ENCODE measurements at places on chromosomes 6 and 20.

- no peak for DNase-seq
Observed at GRCh38 chr6:52209770-52210169, 23.6 kb downstream of the IL17A start.

DNA sequence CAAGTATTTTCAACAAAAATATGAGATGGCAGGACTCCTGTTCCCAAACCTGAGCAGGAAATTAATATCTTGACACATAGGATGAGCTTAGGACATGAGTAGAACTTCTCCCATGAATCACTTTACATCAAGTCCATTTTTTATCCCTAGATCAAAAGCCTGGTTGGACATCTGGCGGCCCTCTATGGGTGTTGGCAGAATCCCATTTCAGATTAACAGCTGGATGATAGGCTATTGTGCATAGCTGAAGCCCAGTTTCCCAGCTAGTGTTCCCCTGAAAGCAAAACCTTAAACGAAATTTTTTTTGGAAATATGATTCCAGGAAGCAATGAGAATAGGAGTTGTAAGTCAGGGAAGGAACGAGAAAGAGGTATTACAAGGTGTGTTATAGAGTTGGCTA lies 449.4 kb upstream of the CHD6 start:
- no peak for DNase-seq

DNA sequence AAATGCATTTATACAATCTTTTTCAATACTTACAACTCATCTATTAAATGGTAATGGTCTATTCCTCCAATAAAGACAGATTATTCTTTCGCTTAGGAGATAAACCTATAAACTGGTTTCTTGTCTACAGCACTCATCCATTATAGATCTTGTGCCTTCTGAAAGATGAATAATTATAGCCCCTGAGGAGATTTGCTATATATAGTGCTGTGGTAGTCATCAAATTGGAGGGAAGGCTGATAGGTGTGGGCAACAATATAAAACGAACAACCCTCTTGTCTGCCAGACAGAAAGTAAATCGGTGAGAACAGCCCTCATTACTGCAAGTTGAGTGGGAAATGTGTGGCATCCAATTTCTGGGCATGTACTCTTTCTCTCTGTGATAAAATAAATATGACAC lies 292.5 kb upstream of the CNR1 start:
- DNase-seq, result no peak

DNA sequence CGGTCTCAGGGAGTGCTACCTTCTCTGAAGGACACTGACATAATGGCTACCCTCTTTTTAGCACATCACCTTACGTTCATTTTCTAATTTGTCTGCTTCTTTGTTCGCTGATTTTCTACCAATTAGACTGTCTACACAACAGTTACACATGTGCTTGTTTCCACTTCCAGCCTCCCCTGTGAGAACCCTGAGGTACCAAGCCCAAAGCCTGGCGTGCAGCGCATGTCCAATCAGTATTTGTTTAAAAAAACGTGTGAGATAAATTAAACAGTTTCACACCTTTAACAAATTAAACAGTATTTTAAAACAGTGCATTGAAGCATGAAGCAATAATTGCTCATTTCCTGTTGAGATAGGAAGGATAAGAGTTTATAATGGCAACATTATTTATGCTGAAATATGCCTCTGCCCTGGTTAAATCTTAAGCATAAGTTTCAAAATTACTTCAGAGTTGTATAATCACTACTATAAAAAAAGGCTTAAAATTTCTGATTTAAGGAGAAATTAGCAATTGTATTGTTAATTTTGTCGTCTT lies 88.9 kb downstream of the MAP3K5 start:
- DNase-seq, result no peak

DNA sequence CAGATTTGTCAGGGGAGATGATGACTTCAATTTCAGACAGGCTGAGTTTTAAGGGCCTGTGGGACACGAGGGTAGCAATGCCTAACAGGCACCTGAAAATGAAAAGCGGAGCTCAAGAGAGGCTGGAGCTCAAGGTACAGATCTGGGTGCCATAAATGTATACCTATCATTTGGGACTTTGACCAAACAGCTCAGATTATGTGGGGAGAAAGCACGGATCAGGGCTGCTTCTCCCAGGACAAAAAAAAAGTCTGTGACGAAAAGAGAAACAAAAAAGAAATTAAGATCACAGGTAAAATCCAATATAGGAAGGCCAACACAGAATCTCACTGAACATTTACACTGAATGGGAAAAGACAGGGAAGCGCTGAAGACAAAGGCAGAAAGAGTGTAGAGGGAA lies 1.9 kb downstream of the PRELID3B start:
- DNase-seq, result no peak

DNA sequence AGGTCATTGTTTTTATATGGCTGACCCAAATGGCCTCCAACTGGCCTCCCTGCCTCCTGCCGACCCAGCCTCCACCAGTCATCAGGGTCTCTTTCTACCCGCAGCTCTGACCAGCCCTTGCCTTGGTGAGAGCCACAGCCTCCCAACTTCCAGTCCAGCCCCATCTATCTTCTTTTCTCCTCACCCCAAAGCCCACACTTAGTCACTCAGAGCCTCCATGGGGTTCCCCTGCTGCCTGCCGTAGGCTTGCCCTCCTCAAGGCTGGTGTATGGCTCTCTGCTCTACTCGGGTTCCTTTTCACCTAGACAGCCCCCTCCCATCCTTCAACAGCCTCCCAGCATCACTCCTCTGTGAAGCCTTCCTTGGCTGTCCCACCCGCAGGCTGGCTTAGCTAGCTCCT lies 18.2 kb downstream of the TCF15 start:
- no peak for DNase-seq

- DNase-seq, result no peak
Observed at GRCh38 chr20:62902926-62903615, 23.2 kb downstream of the DIDO1 start.

DNA sequence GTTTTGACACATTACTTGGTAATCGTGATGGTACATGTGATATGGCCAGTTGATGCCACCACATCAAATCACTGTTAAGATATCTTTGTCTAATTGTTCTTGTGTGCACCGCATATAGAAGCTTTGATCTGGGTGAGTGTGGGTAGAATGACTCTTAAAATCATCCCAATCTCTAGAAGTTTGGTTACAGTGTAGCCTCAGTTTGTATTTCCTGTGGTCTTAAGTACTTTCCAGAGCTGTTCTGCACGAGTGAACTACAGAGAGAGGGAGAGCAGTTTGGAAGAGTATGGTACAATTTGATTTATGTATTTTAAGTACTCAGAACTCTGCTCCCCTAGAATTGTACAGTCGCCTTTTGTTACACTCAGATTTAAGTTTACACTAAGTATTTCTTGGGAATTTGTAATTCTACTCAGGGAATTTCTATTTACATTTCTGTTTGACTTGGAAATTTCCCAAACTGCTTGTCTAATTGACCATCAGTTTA lies 37.5 kb downstream of the SNX9 start:
- DNase-seq, result no peak

DNA sequence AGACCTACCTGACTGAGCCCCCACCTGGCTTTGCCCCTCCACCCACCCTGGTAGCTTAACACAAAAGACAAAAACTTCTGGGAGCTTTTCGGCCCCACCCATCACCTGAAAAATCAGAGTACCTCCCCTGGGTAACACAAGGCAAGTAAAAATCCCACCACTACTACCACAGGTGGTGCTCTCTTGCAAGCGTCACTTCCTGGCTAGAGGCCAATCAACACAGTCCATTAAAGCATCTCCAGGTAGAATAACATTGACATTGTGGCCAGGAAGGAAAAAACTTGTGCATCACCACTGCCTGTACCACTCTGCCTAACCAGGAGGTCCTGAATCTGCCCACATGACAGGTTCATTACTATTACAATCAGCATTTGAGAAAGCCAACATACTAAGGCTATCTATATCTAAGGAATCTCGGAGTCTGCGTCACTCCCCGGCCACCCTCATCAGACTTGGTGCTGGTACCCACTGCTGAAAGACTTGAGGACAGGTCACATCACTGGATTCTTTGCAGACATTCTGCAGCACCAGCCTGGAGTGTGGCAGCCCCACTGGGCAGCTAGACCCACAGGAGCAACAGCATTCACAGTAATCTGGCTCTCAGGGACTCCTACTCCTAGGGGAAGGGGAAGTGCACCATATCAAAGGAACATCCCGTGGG lies 125.9 kb downstream of the CDK19 start:
- DNase-seq, result no peak

DNA sequence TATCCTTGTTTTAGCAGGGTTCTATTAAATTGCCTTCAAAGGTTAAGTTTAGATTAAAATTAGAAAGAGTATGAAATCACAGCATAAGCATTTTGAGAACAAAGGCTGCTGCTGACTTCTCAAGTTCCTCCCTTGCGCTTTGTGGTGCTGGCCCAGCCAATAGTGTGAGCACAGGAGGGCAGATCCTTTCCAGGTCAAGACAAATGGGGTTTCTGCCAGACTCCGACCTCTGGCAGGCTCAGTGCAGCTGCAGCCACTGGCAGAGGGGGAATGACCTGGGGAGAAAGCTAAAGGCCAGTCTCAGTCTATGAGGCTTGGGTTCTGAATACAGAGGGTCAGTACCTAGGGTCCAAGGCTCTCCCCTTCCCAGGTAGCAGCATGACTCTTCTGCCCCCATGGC lies 27.0 kb downstream of the CLIC5 start:
- no peak for DNase-seq

- no peak for DNase-seq
Observed at GRCh38 chr20:57124366-57124765, 142.1 kb downstream of the BMP7 start.

GRCh38 chr6:166307082-166308032 lies 835 bp downstream of the PRR18 start:
- DNase-seq, result no peak

DNA sequence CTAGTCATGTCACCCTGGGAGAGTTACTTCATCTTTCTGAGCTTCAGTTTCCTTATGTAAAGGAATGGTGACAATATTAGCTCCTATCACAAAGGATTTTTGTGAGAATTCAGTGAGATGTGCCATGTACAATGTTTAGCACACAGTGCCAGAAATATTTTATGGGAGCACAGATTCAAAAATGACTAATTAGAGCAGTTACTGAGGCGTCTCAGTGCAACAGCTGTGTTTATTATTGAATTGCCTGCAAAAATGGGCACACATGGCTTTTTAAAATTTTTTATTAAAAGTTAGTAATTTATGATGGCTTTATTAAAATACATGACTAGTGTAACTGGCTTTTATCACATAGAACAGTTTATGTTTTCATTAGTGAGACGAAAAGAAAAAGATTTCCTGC lies 134.3 kb upstream of the AHI1 start:
- no peak for DNase-seq

GRCh38 chr20:23092384-23092756 lies 6.2 kb upstream of the CD93 start:
- no peak for DNase-seq

DNA sequence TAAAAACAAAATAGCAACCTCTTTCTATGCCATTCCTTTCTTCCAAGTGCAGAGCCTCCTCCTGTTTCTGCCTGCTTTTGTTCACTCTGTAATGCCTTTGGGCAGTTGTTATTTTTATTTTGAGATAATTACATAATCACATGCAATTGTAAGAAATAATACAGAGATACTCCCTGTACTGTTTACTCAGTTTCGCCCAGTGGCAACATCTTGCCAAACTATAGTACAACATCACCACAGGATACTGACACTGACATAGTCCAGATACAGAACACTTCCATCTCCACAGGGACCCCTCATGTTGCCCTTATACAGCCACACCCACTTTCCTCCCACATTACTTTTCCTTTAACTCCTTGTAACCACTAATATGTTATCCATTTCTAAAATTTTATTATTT lies 59.7 kb downstream of the BANF2 start:
- DNase-seq, result no peak

- DNase-seq, result no peak
Observed at GRCh38 chr20:63843778-63844177, 12.7 kb upstream of the ZBTB46 start.

GRCh38 chr20:15060265-15061060 lies 723.1 kb upstream of the FLRT3 start:
- no peak for DNase-seq

GRCh38 chr6:43488667-43489276 lies 11.4 kb downstream of the TJAP1 start:
- no peak for DNase-seq

DNA sequence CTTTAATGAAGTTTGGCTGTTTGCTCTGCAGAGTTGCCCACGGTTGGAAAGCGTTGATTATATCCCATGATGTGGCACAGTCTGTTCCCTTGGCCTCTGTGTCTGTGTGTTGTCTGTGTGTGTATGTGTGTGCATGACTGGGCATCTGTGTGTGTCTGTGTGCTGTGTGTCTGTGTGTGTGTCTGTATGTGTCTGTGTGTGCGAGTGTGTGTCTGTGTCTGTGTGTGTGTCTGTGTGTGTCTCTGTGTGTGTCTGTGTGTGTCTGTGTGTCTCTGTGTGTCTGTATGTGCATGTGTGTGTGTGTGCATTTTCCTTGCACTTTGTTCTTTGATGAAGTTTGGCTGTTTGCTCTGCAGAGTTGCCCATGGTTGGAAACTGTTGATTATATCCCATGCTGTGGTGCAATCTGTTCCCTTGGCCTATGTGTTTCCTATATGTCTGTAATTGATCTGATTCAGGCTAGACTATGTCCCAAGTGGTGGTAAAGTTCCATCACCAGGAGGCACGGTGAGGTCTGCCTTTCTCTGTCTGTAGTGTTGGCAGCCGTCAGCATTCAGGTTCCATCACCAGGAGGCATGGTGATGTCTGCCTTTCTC lies 78.1 kb upstream of the RIN2 start:
- no peak for DNase-seq

DNA sequence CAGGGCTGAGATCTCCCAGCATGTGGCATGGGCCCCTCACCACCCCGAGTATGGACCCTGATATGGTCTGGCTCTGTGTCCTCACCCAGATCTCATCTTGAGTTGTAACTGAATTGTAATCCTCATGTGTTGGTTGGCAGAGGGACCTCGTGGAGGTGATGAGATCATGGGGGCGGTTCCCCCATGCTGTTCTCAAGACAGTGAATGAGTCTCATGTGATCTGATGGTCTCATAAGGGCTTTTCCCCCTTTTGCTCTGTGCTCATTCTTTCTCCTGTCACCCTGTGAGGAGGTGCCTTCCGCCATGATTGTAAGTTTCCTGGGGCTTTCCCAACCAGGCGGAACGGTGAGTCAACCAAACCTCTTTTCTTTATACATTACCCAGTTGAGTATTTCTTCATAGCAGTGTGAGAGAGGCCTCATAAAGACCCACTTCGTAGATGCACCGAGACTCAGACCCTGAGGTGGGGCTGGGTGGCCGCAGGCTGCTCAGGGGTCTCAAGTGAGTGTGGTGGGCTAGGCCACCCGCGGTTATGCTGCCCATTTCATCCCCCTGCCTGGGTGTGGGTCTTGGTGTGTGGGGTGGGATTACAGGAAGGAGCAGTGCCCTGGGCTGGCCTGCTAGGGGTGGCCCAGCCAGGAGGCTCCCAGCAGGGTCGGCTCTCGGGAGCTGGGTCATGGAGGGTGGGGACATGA lies 26.2 kb upstream of the GATA5 start:
- DNase-seq, result no peak

- no peak for DNase-seq
Observed at GRCh38 chr6:132235596-132236280, 165.5 kb downstream of the MOXD1 start.

- DNase-seq, result no peak
Observed at GRCh38 chr6:35360349-35361138, 18.2 kb downstream of the PPARD start.

Measured in activated naive CD4-positive, alpha-beta T cell (primary cell).